NCI-H2029 (cell line): ENCODE measurements at places on chromosomes 3 and 15.

GRCh38 chr3:150146991-150147761 is 176.5 kb upstream of the PFN2 start:
- no peak for DNase-seq

- DNase-seq, result no peak
Observed at GRCh38 chr15:63970621-63971426, 75.5 kb downstream of the DAPK2 start.

- no peak for DNase-seq
Observed at GRCh38 chr15:83767741-83768140, 113.8 kb downstream of the ADAMTSL3 start.

DNA sequence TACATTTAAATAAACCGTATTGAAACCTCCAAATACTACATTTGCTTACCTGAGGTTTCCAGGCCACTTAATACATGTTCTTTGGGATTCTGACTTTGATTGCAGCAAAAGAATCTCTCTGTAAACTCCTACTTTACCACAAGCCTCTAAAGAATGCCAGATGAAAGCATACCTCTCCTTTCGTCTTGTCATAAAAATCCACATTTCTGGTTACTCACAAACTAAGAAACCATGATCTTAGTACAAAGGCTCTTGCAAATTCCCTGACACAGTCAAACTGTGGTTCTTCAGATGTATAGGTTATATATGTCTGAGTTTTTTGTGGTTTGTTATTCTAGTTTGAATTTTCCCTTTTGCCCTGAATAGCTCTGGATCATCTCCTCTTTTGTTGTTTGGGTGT is 188.4 kb downstream of the RAP2B start:
- no peak for DNase-seq

GRCh38 chr15:79315623-79316328 is 4.9 kb downstream of the TMED3 start:
- no peak for DNase-seq

GRCh38 chr3:86929046-86929445 is 61.9 kb downstream of the VGLL3 start:
- DNase-seq, result no peak

- DNase-seq, result no peak
Observed at GRCh38 chr3:34202975-34203374, 404.5 kb downstream of the PDCD6IP start.

GRCh38 chr3:39467394-39468107 is at the start of gene MOBP:
TSS of gene MOBP (plus strand) at chr3:39467680. CDS start at chr3:39502070, 34,390 bp downstream.
- DNase-seq, result no peak

DNA sequence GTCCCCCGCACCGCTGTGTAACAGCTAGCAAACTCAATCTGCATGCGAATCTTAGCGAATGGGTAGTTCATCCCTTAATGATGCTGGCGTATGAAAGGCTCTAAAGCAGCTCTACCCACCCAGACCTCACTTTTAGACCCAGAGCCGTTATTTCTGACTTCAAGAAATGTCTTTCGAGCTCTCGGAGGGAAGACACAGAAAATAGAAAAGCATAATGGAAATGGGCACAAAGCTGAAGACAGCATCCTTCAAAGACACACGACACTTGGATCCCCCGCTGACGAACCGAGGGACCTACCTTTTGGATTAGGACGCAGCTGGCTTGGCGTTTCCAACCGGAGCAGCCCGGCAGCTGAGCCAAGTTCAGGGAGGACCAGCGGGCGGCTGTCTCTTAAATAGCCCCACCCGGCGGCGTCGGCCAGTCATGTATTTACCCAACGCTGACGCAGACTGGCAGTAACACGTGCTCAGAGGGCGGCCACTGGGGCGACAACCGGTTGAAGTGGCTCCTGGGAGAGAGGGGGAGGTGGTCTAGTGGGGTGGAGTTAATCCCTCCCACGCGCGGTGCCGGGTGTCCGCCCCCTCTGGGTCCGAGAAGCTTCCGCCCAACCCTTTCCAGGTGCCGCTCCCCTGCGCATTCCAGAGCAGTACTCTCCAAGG is 1.5 kb downstream of the CCK start:
- DNase-seq, result peak; percentile 69

DNA sequence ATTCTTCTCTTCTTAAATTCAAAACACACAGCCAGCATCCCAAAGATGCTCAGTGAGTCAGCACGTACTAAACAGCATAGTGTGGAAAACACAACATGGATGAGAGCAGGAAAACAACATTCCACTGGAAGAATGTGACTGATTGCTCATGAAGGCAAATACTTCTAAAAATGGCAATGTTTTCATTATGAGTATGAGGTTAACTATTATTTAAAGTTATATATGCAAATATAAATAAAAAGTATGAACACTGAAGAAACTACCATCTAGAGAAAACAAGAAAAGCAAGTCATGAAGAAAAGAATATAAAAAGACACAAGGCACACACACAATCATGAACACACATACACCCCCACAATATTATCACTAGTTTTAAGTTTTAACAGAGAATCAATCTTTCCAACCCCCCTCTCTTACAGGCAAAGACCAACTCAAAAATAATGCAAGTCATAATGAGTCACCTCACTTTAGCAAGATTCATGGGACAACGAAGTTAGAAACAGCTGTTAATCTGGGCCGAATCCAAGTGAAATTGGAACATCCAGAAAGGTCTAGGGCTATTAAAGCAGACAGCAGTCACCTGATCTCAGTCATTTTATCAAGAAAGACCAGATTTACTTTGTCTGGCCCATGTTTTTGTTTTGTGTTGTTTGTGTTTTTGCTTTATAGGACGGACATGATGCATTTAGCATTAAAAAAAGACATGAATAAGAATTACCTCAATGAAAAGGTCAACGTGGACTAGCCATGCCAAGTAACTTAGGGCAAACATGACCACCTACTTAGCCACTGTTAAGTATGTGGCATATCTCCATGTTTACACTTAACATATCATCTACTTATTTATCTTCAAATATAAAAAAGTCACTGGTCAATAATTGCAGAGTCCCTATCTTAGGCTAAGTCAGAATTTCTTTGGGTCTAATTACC is 18.1 kb downstream of the GBE1 start:
- DNase-seq, result no peak

DNA sequence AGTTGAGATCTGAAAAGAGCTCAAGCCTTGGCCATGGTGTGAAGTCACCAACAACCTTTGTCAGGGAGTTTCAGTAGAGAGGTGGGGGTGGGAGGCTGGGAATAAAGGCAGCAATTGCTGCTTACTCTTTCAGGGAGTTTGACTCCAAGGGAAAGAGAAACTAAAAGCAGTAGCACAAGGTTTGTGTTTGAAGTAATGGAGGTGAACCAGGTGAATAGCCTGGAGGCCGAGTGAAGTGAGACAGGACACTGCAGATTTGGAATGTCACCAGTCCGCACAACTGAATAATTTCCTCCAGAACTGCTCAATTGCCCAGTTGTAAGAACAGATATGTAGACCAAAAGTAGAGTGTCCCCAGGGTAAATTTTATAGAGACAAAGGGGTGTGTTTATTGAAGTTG is 44.1 kb downstream of the CD86 start:
- DNase-seq, result no peak

DNA sequence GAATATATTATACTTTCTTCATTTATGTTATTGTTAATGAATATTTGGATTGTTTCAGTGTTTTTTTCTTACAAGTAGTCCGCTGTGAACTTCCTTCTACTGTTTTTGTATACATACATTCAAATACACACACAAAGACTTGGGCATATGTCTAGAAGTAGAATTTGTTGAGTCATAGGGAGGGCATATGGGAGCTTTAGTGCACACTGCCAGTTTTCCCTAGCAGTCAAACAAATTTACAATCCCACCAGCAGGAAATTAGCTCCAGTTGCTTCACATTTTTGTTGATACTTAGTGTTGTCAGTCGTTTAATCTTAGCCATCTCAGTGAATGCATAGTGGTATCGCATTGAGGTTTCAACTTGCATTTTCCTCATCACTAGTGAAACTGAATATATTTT is 492.3 kb downstream of the DIPK2A start:
- DNase-seq, result no peak

DNA sequence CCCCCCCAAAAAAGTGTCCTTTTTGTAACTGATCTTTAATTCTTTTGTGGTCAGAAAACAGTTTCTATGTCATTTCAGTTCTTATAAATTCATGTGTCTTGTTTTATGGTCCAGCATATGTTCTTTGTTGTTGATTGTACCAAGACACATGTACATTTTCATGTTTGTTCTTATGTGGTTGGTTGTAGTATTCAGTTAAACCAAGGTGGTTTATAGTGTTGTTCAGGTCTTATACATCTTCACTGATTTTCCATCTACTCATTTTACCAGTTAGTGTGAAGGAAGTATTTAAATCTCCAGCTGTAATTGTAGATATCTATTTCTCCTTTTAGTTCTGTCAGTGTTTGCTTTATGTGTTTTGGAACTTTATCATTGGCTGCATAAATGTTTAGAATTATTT is 24.0 kb downstream of the MEF2A start:
- DNase-seq, result no peak
